ENCODE measurements at places on chromosomes 13 and 19. TPM values are rescaled to one million over a fixed set of nuclear protein-coding genes. Genes with fewer than 3 reads are reported as not detected.

- DNase-seq = no peak
Measured at GRCh38 chr19:29781386-29782259, 30.2 kb upstream of the CCNE1 start.

- DNase-seq = no peak
Measured at GRCh38 chr19:47142779-47143178, 12.1 kb downstream of the SAE1 start.

- no peak for DNase-seq
Measured at GRCh38 chr13:21576426-21576825, 27.5 kb downstream of the MICU2 start.

DNA sequence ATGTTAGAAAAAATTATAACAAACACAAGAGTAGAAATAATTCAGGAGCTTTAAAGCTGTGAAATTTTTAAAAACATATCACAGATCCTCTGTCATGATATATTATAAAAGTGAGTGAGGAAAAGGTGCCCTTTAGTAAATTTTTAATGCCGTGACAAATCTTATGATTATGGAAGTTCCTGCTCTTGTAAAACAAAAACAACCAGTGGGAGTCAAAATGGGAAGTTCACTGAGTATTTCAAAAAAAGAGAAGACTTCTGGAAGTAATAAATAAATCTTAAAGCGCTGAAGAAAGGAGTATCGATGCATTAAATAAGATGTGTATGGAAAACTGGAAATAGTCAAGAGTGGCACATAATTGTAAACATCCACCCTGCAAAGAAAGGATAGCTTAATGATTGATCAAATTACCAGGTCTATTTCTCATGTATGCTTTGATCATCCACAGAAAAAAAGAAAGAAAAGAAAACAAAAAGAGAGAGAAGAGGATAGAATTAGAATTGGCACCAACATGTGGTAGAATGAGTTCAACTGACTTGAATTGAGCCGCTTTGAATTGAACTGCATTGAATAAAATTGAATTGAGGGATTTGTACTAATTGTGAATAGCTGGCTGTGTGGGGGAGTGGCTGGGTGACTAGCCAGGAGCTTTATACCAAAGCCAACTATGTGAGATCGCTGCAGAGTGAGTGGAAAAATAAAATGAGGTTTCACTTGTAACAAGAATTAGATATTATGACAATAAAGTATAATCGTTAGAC lies 647.6 kb upstream of the SPRY2 start:
- no peak for DNase-seq

- DNase-seq = no peak
Measured at GRCh38 chr13:80560609-80561008, 219.7 kb upstream of the SPRY2 start.

DNA sequence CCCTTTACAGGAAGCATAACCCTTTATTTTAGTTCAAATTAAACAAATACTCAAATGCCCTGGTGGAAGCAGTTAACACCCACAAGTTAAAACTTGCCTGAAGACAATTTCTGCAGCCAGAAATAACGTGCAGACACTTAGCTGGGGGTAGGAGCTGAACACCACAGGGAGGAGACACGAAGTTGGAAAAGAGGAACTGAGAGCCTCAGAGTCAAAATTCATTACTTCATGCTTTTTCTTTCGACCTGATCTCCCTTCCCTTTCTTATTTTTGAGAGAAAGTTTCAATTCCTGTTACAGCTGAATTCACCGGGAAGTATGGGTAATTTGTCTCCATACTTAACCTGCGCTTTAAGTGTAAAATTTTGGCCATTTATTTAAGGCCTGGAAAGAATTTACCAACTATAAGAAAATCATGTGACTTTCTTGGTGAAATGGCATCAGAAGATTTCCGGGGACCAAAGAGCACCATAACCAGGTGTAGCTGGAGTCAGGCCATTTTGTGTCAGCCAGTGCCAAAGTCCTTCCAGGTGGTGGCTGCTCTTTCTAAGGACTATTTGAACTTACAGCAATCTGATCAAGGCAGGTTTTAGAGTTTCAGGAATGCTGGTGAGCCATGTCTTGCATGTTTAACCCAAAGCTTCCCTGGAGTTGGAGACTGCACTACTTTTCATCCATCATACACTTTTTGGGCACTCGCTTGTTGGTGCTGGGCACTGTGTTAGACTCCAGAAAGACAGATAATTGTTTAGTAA lies 46.5 kb upstream of the RCBTB2 start:
- no peak for DNase-seq

GRCh38 chr13:28093881-28094280 lies 6.5 kb downstream of the FLT3 start:
- DNase-seq = no peak

- no peak for DNase-seq
Measured at GRCh38 chr13:23866420-23867026, 22.7 kb downstream of the MIPEP start.

GRCh38 chr13:49304763-49305700 lies 57.3 kb downstream of the CDADC1 start:
- DNase-seq = peak; percentile 32

GRCh38 chr13:92591117-92591516 lies 635.5 kb upstream of the GPC6 start:
- DNase-seq = no peak

GRCh38 chr13:45851171-45851921 lies at the start of gene SIAH3:
Gene SIAH3 (minus strand): TSS chr13:45851753. CDS start chr13:45851629, 124 bp downstream.
- DNase-seq = no peak

GRCh38 chr19:18651733-18652132 lies 14.9 kb downstream of the KLHL26 start:
- DNase-seq = peak; percentile 58

DNA sequence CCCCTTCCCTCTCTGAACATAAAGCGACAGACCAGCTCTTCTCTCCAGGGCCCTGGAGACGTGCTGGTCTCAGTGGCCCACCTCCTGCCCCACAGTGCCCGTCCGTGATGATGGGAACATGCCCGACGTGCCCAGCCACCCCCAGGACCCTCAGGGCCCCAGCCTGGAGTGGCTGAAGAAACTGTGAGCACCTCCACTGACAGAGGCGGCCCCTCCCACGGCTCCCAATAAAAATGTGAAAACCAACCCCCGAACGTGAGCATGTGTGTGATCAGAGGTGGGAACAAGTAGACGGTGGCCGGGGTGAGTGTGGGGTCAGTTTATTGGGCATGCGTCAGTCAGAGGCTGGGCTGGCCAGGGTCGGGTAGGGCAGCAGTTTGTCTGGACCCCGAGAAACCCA lies 4.1 kb downstream of the NDUFA3 start:
- no peak for DNase-seq

DNA sequence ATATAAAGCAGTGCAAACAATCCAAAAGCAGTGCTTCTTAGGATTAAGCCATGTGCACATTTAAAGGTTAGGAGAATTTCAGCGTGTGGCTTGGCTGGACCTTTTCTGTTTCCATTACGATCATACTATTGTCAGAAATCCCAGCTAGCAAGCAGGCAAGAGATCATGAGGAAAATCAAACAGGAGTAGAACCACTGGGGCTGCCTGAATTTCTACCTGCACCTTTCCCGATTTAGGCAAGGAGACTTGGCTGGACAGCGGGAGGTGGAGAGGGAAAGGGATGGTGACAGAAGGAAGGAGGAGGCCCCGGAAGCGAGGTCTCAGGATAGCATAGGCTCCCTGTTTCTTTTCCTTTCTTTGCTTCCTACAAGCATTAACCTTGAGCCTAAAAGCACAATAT lies 102.5 kb downstream of the FGF14 start:
- DNase-seq = no peak

GRCh38 chr19:5293612-5294378 lies 46.8 kb downstream of the PTPRS start:
- DNase-seq = peak; percentile 74

DNA sequence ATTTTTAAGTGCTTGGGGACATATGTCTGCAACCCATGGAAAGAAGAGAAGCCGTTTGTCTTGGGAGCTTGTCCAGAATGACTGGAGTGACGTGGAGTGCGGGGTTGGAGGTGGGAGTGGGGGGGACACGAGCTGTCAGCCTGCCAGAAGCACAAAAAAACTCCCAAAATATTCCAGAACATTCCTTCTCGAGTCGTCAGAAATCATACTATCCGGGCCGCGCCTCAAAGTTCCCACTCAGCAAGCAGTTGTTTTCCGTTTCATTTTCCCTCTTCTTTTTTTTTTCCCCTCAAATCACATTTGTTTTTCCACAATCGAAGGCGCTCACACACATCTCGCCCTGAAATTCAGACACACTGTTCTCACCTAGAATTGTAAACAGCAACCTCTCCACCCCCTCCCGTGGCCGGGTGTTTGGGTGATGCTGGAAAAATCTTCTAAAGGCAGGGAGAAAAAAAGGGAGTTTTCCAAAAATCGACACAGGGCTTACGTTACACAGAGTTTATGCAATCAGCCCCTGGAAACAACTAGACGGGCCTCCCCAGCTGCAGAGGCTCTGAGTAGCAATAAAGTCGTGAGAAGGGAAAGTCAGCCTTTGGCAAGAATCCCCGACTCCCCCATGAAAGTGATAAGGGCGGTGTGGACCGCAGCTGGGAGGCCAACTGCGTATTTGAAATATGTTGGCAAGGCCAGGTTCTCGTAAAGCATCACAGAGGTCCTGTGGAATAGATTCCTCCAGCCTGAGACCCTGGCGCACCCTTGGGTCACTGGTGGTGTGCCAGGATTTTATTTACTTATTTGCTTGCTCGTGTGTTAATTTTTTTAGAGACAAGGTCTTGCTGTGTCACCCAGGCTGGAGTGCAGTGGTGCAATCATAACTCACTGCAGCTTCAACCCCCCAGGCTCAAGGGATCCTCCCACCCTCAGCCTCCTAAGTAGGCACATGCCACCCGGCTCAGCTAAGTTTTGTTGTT lies 31.2 kb upstream of the KLF2 start:
- DNase-seq = peak; percentile 86

GRCh38 chr19:46022431-46023310 lies at the start of gene PGLYRP1:
Gene PGLYRP1 (minus strand): TSS chr19:46023053. CDS start chr19:46023021, 32 bp downstream.
- peak; percentile 46 for DNase-seq

- DNase-seq = no peak
Measured at GRCh38 chr13:39326469-39327171, 276.4 kb downstream of the LHFPL6 start.

DNA sequence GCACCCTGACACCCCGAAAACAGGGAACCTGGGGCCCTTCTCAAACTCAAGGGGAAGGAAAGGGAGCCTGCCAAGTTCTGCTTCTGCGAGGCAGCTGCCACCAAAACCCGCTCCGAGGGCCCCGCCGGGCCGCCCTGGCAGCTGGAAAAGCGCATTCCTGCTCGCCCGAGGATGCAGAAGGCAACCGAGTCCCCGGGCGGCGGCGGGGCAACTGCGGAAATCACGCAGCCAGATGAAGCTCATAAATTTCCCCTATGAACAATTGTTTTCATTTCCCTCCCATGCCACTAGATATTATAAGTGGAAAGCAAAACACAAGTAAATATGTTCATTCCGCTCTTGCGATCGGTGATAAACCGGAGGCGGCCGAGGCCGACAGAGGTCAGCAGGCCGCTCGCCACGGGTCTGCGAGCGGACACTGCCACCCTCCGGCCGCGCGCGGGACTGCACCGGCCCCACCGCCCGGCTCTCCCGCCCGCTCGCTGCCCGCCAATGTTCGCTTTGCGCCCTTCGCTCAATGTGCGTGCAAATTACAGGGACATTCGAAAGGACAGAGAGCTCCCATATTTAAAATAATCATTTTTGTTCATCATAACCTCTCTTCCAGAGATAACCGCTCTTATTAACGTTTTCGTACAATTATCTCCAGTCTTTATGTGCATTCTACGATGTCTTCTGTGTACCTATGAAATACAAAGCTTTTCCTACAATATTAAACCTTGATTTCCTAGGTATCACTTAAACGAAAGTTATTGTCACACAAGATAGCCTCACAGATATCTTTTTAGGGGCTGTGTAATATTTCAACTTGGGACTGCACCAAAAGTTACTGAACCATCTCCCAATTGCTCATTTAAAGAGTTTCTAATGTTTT lies 120.8 kb upstream of the ZNF507 start:
- peak; percentile 64 for DNase-seq

GRCh38 chr13:100528353-100528752 lies 60.2 kb downstream of the GGACT start:
- no peak for DNase-seq

- no peak for DNase-seq
Measured at GRCh38 chr13:49995625-49996101, 1.2 kb upstream of the TRIM13 start.

ZNF653 gene
- total RNA-seq = 5.3 TPM

CEACAM5 gene
- total RNA-seq = not detected

ATG4D gene
- total RNA-seq = 48.4 TPM

JSRP1 gene
- total RNA-seq = not detected

CD33 gene
- total RNA-seq = 6.0 TPM

CEP89 gene
- total RNA-seq = 9.2 TPM

ZNF429 gene
- total RNA-seq = 12.0 TPM

TMEM238 gene
- total RNA-seq = 0.65 TPM

ZNF296 gene
- total RNA-seq = not detected
